GM23338 (cell line): ENCODE measurements at places on chromosomes 2 and 18. TPM values are rescaled to one million over a fixed set of nuclear protein-coding genes. Genes with fewer than 3 reads are reported as not detected.

- no peak for DNase-seq
Measured at GRCh38 chr2:119775102-119775501, 15.4 kb downstream of the PTPN4 start.

DNA sequence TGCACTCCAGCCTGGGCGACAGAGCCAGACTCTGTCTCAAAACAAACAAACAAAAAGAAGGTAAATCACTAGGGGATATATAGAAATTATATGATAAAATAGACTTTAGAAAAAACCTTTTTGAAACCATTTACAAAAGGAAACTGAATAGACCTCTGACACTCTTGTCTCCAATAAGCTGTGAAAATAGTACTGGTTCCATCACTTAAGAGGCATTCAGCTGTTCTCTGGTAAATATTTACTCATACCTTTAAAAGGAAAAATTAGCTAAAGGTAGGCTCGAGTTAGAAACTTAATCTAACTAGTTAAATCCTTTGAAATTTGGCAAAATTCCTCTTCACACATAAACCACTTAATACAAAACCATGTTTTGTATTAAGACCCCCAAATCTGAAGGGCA, 21.4 kb downstream of the RAB27B start:
- DNase-seq, result no peak

GRCh38 chr18:75139226-75139911, 69.6 kb downstream of the PTGR3 start:
- DNase-seq, result no peak

DNA sequence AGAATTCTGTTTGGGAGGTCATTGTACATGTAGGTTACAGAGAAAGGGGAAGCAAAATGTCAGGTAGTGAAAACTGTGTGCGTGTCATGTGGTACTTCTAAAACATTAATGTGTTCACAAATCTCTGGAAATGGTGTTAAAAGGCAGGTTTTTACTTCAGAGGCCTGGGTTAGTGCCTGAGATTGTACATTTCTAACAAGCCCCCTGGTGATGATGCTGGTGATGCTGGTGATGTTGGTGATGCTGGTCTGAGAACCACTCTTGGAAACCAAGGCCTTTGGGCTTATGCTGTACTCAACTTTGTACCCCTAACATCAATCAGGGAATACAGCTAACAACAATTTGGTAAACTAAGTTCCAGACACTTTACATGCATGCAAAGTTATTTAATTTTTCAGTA, 187.1 kb downstream of the SCG2 start:
- DNase-seq, result no peak

PDE11A gene
- 0.73 and 1.7 TPM in 2 replicates for total RNA-seq

- DNase-seq, result peak; percentile 51
Measured at GRCh38 chr2:168626647-168627046, 170.6 kb downstream of the CERS6 start.

- no peak for DNase-seq
Measured at GRCh38 chr2:191446910-191447309, 201.7 kb downstream of the MYO1B start.

- no peak for DNase-seq
Measured at GRCh38 chr18:39705362-39705761, 2139.8 kb upstream of the CELF4 start.

DNA sequence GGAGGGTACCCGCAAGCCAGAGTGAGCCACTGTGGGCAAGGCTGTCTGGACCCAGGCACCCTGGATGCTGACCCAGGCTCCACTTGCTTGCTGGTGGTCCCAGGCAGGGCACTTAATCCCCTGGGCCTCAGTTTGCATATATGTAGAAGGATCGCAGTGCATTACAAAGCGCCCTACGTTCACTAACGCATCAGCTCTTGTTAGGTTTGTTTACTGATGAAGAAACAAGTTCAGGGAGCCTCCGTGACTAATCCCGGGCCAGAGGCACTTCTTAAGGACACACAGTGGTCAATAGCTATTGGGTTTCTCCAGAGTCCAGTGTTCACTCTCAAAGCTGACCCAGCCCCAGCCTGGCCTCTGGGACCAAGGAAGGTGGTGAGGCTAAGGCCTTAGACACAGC, 70.2 kb downstream of the LBH start:
- peak; percentile 69 for DNase-seq

FIGN gene
- total RNA-seq, result 13.2 and 17.2 TPM in 2 replicates

ACMSD gene
- not detected in 2 replicates for total RNA-seq

DNA sequence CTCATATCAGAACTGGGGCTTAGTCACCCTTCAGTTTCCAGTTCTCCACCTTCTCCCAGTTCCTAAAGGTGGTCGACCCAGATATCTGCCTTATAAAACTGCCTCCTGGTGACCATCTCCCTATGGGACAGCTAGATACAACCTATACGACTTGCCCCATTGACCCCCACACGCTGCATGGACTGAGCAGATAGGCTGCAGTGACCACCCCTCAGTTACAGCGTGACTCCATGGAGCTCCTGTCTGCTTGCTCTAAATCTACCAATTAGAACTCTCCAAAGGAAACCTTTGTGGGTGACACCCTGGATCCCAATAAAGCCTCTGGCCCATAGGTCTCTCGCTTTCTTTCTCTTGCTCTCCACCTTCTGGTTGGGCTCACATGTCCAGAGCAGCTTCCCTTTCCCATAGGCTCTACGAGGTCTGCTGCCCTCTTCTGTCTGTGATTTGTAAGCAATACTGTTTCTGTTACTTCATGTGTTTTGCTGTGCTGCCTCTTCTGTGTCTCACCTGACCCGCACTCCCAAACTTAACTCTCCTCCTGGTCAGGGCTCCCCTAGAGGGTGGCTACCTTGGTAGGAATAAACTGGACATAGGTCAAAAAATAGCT, 971.3 kb upstream of the FAM98A start:
- peak; percentile 53 for DNase-seq

GRCh38 chr18:61371111-61371510, 37.9 kb downstream of the CDH20 start:
- no peak for DNase-seq

GRCh38 chr2:165803123-165803760, 9.2 kb upstream of the GALNT3 start:
- no peak for DNase-seq

DNA sequence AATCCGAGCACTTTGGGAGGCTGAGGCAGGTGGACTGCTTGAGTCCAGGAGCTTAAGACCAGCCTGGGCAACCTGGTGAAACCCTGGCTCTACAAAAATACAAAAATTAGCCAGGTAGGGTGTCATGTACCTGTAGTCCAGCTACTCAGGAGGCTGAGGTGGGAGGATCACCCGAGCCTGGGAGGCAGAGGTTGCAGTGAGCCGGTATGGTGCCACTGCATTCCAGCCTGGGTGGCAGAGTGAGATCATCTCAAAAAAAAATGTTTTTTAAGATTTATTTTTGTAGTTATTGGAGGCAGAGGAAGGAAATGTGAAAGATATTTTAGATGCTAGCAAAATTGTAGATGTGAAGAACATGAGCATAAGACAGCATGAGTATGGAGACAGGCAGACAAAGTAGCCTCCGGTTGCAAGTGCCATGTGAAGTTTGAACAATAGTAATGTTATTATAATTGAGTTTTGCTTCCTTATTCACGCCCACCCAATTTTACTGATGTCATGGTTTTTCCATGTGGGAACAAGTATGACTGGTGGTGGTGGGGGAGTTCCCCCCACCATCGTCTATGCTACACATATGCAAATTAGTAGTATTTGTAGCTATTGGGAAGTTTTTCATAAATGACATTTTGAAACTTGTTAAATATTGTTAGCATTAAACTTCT, 18.0 kb downstream of the REL start:
- no peak for DNase-seq

- DNase-seq, result peak; percentile 66
Measured at GRCh38 chr2:27408601-27409320, 630 bp downstream of the PPM1G start.

GRCh38 chr2:182784777-182785176, 68.7 kb downstream of the DNAJC10 start:
- DNase-seq, result peak; percentile 64

DNA sequence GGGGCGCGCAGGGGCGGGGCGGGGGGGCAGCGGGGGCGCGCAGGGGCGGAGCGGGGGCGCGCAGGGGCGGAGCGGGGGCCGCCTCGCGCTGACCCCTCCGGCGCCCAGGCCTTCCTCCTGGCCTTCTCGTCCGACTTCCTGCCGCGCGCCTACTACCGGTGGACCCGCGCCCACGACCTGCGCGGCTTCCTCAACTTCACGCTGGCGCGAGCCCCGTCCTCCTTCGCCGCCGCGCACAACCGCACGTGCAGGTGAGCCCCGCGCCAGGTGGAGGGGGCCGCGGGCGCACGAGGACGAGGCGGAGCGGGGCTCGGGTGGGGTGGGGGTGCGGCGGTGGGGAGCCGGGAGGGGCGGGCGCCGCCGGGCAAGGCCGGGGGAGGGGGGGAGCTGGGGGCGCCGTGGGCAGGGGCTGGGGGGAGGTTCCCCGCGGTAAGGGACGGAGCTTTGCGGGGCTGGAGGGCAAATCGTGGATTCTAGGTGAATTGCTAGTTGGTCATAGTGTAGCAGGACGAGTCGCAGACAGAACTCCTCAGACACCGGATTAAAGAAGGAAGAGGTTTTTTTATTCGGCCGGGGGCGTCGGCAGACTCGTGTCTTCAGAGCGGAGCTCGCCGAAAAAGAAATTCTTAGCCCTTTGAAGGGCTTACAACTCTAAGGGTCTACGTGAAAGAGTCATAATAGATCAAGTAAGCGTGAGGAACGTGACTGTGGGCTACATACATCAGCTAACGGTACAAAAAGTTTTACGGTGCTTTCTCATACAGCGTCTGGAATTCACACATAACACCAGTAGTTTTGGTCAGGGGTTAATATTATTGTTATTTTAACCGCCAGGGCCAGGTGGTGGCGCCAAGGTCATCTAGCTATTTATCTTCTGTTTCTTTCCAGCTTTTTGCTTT, 29.9 kb downstream of the ANO7 start:
- DNase-seq, result peak; percentile 84

LYPD1 gene
- 4.2 TPM in 2 replicates for total RNA-seq

- DNase-seq, result no peak
Measured at GRCh38 chr2:179682756-179683155, 178.7 kb downstream of the ZNF385B start.

- DNase-seq, result no peak
Measured at GRCh38 chr2:29241955-29242565, 126.8 kb downstream of the CLIP4 start.
